ENCODE measurements at places on chromosomes 2 and 18.

DNA sequence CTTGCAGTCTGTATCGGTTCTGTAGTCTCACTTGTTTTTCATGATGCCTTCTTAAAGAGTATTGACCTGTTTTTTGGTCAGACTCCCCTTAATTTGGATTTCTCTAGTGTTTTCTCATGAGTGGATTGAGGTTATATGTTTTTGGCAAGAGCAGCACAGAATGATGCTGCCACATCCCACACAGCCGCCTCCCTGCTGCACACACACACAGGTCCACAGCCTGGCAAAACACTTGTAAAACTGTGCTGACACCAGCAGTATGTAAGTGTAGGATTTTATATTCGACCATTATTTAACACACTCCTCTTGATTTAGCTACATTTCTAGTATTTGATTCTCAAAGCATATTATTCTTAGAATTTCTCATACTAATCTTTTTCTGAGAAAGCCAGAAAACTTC lies 68.1 kb downstream of the ITGB1BP1 start:
- no peak for DNase-seq

DNA sequence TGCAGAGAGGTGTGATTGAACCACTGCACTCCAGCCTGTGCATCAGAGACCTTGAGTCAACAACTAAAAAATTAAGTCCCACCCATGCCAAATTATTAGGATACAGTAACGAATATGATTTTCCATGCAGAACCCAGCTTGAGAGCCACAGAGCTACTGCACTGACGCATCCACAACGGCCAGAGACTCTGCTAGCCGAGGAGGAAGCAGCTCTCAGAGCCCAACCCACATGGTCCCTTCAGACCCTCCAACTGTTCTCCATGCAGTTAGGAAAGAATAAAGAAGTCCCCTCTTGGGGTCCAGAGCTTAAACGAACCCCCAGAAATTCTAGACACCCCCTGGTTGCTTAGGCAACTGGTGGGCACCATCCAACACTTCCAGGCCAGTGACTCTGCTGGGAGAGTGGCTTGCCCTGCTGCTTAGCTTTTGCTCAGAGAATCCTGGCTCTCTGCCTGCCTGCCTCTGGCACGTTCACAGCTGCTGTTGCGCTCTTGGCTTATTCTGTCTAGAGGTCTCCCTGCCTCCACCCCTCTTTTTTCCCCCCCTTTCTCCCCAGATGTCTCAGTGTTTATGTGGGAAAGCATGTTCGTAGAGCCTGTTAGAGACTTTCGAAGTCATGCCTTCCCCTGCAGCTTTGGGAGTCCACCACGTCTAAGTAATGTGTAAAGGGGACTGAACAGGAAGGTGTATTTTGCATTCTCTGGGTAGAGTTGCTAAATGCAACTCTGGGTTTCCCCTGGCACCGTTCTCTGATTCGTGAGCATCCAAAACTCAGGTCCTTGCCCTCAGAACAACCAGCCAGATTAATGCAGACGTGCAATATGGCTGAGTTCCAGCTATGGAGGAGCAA lies 26.0 kb upstream of the SP3 start:
- peak; percentile 74 for DNase-seq

DNA sequence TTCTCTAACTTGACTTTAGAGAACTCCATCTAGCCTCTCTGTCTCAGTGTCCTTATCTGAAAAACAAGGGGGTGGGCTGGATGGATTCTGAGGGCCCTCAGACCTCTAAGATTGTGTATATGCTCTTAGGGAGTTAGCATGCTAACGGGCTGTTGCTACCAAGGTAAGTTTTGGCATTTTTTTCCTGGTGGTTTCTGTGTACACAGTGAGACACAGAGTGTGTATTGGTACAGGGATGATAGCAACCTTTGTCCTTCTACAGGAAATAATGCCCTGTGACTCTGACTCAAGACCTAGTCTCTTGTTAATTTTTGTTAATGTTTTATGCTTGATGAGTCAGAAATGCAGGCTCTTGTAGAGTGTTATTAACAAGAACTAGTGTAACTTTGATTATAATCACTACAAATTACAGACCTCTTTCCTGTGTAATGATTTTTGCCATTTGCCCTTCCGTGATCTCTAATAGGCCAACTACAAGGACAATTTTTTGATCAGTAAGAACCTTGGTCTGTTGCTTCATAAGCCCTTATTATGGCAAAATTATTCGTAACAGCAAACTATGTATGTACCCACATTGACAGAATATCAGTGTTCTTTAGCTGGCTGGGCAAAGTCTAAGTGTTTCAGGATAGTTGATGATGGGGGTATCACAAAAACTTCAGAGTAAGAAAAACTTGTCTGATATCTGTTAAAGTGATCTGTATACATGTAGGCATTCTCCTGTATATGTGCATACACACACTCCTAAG lies 89.7 kb downstream of the SPTBN1 start:
- no peak for DNase-seq

- DNase-seq: no peak
Observed at GRCh38 chr2:207300817-207301216, 135.1 kb upstream of the KLF7 start.

DNA sequence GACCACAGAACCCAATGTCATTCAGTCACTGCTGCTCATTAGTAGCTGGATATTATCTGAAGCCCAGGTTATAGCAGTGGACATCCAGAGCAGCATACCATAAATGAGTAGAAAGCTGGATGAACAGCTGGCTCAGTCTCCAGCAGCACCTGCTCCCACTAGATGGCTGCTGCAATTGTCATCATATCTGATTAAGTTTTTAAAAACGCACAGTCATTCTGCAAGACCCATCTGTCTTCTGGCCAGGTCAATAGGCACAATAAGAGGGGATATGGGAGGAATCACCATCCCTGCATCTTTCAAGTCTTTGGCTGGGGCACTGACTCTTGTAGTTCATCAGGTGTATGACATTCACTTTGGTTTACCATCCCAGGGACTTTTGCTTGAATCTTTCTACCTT lies 55.1 kb upstream of the XDH start:
- no peak for DNase-seq

DNA sequence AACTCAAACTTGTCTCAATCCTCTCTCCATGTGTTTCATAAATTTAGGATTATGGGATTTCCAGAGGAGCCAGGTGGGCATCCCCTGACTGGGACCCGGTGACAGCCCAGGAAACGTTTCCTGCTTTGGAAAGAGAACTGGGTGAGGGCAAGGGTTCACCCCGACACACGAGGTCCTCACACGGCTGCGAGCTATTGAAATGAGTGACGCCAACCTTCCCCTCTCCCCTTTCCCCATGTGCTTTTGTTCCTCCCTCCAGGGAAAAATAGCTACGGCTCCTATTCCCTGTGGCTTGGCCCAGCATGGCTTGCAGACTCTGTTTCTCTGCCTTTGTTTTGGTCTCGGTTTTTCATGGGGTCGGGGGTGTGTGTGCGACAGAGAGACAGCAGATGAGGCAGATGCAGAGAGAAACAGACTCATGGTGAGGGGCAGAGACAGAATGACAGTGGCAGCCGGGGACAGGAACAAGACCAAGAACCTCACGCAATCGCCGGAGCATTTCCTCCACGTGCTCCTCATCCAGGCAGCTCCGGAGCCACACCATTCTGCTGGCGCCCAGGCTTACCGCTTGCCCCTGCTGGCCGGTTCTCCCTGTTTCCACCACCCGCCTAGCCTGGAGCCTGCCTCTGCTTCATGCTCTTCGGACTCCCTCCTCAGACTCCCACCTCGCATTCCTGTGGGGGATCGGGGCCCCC lies 238.5 kb downstream of the DYSF start:
- peak; percentile 40 for DNase-seq

- DNase-seq: no peak
Observed at GRCh38 chr18:69250305-69251151, 150.2 kb upstream of the DOK6 start.

GRCh38 chr2:175414882-175415487 lies 233.5 kb upstream of the ATP5MC3 start:
- peak; percentile 33 for DNase-seq

DNA sequence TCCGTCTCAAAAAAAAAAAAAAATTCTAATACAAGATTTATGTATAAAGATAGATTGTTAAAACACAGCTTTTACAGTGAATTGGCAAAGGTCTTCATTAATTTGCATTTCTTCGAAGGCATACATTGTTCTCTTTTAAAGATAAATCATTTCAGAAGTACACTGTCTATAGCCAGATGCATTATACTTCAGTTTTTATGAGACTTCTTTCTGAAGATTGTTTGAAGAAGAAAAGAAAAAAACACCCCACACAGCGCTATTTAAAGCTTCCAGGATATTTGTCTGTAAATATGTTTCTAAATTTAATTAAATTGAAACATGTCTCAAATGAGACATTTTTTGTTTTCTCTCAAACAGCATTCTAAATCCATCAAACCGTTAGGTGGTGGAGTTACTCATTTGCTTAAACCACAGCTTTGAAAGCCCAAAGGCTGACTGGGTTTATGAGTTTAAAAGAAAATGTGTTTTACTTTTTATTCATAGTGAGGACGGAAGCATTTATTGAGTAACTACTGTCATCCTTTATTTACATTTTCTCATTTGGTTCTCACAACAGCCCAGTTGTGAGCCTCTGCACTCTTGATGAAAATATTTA lies 42.4 kb upstream of the C1GALT1C1L start:
- DNase-seq: no peak

- no peak for DNase-seq
Observed at GRCh38 chr2:237389831-237390230, 24.1 kb downstream of the COL6A3 start.

- DNase-seq: peak; percentile 31
Observed at GRCh38 chr2:232537079-232537478, 2.4 kb upstream of the CHRNG start.

- DNase-seq: no peak
Observed at GRCh38 chr2:64220265-64220664, 76.0 kb upstream of the PELI1 start.

DNA sequence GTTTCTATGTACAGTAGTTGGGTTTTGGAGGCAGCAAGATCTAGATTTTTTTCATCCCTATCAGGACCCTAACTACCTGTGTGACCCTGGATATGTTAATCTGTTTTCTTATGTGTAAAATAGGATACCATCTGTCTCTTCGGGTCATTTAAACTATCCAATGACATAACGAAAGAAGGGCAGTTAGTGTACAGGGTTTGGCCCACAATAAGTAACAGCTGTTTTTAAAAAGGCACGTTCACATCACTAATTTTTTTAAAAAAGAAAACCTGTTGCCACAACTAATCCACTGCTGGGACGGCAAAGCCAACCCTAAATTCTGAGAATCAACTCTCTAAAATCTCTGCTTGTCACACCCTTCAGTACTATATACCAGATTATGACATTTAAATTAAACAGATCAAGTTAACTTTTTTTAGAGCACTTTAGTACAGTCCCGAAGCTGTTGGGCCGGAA lies 869 bp downstream of the USP40 start:
- DNase-seq: no peak

DNA sequence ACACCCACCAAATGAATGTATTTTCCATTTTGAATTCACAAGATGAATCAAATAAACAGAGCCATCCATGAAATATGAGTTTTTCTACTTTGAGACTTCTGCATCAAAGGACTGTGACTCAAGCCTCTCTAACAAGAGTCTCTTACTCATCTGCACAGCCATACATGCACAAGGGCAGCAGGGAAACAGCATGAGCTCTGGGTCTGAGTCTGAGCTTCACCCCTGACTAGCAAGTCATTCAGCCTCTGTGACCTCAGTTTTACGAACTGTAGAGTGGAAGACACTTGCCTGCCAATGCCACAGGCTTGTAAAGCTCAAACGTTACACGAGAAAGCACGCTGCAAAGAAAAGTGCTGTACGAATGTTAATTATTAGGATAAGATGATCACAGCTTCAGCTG lies 42.9 kb downstream of the MREG start:
- no peak for DNase-seq

- no peak for DNase-seq
Observed at GRCh38 chr18:78528411-78529258, 451.0 kb upstream of the SALL3 start.

GRCh38 chr2:9640403-9641104 lies 9.8 kb upstream of the YWHAQ start:
- DNase-seq: no peak

- DNase-seq: no peak
Observed at GRCh38 chr2:109290887-109291643, 162.1 kb downstream of the SH3RF3 start.

- DNase-seq: no peak
Observed at GRCh38 chr2:169797601-169798000, 1.1 kb upstream of the SSB start.

GRCh38 chr18:55849391-55849790 lies 261.4 kb upstream of the TCF4 start:
- DNase-seq: no peak

GRCh38 chr18:44876024-44876423 lies 195.3 kb downstream of the SETBP1 start:
- no peak for DNase-seq

DNA sequence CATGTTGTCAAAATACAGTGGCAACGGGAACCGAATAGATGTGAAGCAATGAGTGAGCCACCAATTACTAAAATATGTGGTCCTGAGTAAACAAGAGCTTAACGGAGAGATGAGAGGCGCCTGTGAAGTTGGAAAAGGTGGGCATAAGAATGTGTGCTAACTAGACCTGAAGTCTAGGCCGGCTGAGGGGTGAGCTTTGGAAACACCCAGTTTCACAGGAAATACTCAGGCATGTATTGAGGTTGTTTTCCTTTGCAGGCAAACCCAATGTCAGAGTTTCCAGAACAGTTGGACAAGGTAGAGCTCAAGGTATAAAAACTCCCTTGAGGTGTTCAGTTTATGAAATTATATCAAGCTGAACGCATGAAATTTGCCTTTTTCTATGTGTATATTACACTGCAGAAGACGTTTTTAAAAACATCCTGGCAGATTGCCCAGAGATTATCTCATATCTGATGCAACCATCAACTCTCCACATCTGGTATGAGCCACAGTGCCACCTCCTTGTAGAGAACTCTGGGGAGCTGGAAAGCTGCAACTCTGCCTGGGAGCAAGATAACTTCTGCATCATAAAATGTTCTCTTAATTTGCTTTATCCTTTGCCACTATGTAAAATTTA lies 3.9 kb upstream of the WDSUB1 start:
- DNase-seq: no peak

- DNase-seq: no peak
Observed at GRCh38 chr18:44682201-44682870, 1.6 kb downstream of the SETBP1 start.

GRCh38 chr2:50492477-50492851 lies 539.5 kb downstream of the NRXN1 start:
- DNase-seq: no peak

GRCh38 chr2:72415241-72415661 lies 267.6 kb upstream of the CYP26B1 start:
- DNase-seq: no peak
